ENCODE measurements at places on chromosomes 2 and 18.

DNA sequence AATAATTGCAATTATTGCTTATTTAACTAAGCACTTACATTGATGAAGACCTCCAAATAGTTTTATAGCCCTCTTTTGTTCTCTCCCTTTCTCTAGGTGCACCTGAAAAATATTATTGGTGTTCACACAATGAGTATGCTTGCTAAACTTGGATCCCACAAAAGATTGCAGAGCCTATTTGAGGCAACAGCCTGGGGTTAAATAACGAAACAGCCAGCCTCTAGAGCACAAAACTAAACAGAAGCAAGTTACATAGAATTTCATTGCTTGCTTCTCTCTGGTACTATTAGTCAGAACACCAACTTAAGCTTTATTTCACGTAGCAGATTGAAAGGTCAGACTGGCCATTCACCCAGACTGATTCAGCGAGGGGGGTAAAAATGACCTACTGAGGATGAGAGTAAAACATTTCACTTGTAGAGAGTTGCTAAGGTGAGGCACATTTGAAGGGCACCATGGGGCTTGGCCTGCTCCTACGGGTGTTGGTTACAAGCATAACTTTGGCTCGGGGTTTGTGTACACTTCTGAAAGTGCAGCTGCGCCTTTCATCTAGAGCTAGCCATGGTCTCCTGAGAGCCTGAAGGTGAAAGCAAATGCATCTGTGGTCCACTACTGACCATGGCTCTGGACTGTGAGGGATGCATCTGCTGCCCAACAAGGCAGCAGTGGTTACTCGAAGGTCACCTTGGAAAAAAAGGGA, 225.1 kb upstream of the LRRTM1 start:
- DNase-seq = no peak

DNA sequence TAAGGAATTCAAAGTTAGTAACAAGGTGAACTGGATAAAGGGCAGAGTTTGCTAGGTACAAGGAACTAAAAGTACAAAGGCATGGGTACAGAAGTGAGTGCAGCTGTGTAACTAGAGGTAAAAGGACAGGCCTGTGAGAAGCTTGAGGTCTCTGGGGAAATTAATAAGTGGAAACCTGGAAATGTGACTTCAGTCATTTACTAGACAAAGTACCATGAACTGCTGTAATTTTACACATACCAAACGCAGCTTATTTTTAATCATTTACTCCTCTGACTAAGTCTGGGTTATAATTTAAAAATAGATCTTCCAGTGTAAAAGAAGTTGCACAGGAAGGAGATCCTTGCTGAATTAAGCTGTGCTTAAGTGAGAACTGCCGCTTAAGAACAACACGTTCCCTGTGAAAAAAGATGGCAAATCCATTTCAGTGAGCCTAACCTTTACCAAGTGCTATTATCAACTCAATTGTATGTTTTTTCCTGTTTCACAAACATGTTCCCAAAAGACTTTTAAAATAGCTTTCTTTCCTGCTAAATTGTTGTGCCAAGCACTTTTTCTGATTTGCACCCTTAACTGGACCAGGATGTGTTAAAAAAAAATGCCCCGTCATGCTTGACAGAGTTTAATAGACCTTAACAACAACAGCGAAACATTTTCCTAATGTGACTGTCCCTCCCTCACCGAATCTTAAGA, 44.3 kb downstream of the CALCRL start:
- DNase-seq = peak; percentile 17

DNA sequence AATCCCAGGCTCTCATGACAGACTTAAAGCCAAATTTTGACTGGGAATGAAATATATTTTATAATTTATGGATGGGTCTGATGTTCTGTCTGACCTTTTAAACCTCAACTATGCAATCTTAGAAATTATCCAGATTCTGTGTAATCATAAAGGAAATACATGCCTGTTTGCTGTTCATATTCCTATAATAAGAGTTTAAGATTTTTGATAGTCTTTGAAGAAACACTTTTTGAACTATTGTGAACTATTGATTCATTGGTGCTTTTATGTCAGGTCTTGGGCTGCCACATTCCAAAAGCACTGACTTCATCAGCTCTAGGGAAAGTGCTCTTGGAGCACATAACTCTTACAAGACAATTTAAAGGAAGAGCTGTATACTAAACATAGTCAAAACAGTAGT, 64.2 kb downstream of the CCDC150 start:
- DNase-seq = no peak

GRCh38 chr2:203708846-203709396, 2.5 kb downstream of the CD28 start:
- DNase-seq = no peak

GRCh38 chr18:3491981-3492555, 42.1 kb downstream of the TGIF1 start:
- no peak for DNase-seq

GRCh38 chr2:197191177-197191939, 119.2 kb downstream of the ANKRD44 start:
- DNase-seq = no peak

- no peak for DNase-seq
Observed at GRCh38 chr18:25563816-25564683, 212.1 kb upstream of the ZNF521 start.

- DNase-seq = no peak
Observed at GRCh38 chr2:101272045-101272784, 19.5 kb downstream of the CNOT11 start.

- peak; percentile 47 for DNase-seq
Observed at GRCh38 chr2:96760986-96761832, 507 bp downstream of the CNNM4 start.

- DNase-seq = no peak
Observed at GRCh38 chr2:8297376-8298231, 384.3 kb upstream of the ID2 start.
